ENCODE measurements at places on chromosomes 13 and 19.

DNA sequence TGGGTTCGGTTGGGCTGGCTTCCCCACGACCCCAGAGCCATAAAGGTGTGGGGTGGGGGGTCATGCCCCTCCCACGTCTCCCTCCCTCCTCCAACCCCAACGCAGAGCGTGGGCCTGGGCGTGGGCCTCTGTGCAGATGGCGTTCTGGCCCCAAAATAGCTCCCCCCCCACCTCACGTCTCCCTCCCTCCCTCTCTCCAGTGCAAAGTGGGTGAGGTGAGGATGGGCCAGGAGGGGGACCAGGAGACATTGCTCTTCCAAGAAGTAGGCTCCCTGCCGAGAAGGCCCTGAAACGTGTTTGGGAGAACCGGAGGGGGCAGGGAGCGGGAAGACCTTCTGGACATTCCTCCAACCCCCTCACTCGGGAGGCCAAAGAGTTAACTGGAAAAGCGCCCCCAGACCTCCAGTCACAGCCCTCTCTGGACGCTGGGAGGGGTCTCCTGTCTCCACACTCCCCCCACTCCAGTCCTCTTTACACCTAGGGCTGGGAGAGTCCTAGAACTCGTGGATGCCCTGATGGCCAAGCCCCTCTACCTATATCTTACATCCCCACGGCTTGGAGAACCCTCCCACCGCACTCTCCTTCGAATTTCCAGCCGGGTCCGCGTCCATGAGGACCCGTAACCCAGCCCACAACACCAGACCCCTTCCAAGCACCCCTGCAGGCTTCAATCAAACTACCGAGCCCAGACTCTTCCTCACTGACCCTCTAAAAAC is 855 bp downstream of the UNC13A start:
- no peak for DNase-seq

- no peak for DNase-seq
Observed at GRCh38 chr13:111866731-111867245, 200.2 kb upstream of the SOX1 start.

GRCh38 chr19:18434411-18435175 is 3.3 kb downstream of the ISYNA1 start:
- no peak for DNase-seq

- no peak for DNase-seq
Observed at GRCh38 chr19:10685210-10685609, 16.0 kb upstream of the QTRT1 start.

DNA sequence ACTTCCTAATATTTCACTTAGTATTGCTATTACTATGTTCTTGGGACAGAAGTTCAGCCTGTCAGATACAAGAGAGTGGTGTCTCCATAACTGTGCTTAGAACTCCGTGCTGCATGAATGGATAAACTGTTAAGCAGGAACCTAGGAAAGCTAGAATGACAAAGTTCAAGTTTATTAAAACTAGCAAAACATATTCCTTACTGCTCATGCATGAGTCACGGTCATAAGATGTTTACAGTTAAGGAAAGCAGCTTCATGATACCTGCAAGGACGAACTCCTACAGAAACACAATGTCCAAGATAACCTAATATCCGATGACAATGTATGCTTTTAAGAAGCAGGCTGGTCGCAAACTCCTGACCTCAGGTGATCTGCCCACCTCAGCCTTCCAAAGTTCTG is 6.0 kb upstream of the ZNF765 start:
- DNase-seq: no peak

GRCh38 chr13:83804356-83804962 is 77.8 kb downstream of the SLITRK1 start:
- no peak for DNase-seq

DNA sequence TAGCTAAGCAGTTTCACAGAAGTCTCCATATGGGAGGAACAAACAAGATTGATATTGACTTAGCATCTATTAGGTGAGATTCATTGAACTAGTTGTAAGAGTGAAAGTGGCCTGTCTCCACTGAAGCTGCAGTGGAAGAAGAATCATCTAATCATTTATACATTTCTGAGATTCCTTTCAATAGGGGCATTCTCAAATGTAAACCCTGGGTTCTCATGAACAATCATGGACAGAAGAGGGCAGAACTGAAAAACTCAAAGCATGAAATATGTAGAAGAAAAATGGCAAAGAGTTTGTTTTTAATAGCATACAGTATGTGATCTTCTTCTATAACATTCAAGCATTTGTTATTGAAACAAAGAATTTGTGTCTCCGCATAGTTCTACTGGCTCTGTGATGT is 17.6 kb upstream of the POSTN start:
- DNase-seq: no peak

DNA sequence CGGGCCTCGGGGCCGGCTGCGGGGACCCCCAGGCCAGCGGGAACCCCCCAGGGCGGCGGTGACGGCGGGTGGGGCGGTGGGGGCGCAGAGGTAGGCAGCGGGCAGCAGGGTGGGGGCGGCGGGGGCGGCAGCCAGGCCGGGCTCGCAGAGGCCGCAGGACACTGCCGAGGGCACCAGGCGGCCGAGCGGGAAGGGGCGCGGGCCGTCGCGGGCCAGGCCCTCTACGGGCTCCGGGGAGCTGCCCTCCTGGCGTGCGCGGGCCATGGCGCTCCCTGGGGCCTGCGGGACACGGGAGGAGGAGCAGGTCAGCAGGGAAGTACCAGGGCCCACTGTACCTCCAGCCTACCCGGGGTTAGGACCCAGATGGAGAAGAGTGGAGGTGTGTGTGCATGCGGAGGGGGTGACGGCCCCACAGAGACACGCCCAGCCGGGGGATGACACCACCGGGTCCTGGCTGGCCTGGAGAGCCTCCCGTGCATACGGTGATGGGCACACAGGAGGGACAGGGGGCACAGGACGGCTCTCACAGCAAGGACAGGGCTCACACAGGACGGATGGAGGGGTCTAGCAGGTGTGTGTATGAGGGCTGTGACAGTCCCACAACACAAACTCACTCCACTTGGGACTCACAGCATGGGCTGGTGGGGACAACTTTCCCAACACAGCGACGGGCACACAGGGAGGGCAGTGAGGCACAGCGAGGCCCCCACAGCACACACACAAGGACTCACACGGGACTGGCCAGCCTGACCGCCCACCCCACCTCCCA is 2.6 kb downstream of the BBC3 start:
- DNase-seq: peak; percentile 46

- DNase-seq: no peak
Observed at GRCh38 chr13:97654236-97654635, 220.3 kb downstream of the RAP2A start.

DNA sequence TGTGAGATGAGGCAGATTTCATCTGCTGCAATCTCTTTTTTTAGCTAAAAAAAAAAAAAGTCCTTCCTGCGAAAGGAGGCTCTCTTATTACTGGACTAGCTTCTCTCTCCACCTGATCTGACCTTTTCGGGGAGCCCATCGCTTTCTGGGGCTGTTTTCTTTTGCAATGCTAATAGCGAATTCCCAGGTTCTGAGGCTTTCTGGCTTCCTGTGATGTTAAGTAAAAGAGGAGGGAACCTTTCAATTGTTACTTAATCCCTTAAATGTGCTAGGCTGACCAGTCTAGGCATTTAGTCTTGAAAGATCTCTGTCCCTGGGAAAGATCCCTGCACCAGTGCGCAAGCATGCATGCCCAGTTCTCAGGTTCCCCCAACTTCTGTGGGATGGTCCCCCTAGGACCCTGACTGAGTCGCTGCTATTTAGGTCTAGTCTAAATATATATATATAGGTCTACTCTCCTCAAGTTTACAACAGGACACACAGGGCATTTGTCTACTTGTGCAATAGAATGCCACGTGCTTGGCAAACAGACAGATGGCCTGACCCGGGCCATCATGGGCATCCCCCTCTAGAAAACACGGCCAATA is 224.7 kb downstream of the ZNF536 start:
- DNase-seq: no peak

- DNase-seq: no peak
Observed at GRCh38 chr13:29587645-29588044, 7.8 kb downstream of the SLC7A1 start.

DNA sequence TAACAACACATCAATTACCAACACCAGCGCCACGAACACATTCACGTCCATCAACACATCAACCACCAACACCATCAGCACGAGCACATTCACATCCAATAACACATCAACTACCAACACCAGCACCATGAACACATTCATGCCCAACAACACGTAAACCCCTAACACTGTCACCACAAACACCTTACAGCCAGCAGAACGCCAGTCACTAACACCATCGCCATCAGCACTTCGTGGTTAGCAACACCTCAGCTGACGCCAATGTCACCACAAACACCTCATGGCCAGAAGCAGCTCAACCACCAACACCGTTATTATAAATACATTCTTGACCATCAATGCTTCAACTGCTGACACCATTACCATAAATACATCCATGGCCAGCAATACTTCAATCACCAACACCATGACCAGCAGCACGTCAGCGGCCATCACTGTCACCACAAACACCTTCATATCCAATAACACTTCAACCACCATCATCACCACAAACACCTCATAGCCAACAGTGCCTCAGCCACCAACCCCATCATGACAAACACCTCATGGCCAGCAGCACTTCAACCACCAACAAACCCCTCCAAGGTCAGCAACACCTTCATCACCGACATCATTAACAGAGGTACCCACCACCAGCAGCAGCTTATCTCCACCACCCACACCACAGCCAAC is 9.4 kb downstream of the FCER2 start:
- no peak for DNase-seq

- DNase-seq: no peak
Observed at GRCh38 chr19:24159707-24160106, 72.7 kb downstream of the ZNF254 start.

DNA sequence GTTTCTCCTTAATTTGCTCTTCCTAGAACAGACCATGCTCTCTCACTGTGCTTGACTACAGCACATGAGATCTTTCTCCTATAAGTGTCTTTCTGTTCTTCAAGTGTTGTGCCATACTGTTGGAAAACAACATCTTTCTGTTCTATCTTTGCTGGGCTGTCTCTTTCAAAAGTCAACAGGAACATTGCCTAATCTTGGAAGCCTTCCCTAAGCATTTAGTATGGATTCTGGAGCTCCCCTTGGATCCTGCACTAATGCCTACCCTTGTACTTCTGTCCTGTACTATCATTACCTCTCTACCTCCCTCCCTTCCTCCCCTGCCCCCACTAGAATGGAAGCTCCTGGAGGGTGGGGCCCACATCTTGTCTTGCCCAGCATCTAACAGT is 26.8 kb downstream of the STARD13 start:
- DNase-seq: peak; percentile 45

DNA sequence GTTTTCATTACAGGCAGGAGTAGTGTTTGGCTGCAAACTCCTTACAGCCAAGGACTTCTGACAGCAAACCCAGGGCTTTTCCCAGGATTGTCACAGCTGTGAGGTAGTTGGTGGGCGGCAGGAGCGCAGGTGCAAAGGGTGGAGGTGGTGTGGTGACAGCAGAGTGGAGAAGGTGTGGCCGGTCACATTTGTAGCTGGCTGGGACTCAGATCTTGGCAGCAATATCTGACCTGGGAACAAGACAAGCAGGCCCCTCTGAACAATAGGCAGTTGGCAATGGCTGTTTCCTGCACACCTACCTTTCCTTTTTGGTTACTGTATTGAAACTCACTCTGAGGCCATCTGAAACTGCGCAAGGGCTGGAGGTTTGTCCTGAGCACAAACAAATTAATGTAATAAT is 327.3 kb downstream of the COG6 start:
- DNase-seq: no peak

GRCh38 chr19:30529876-30530275 is 157.7 kb downstream of the ZNF536 start:
- no peak for DNase-seq

- DNase-seq: peak; percentile 80
Observed at GRCh38 chr13:29369060-29369743, 226.3 kb downstream of the SLC7A1 start.

GRCh38 chr13:114225610-114226009 is 9.1 kb upstream of the CDC16 start:
- DNase-seq: no peak

DNA sequence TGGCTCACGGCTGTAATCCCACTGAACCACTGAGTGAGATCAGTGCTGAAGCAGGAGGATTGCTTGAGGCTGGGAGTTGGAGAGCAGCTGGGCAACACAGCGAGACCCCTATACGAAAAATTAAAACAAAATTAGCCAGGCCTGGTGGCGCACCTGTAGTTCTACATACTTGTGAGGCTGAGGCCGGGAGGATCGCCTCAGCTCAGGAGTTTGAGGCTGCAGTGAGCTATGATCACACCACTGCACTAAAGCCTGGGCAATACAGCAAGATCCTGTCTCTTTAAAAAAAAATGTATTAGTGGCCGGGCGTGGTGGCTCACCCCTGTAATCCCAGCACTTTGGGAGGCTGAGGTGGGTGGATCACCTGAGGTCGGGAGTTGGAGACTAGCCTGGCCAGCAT is 6.3 kb upstream of the SELENOV start:
- no peak for DNase-seq

- peak; percentile 59 for DNase-seq
Observed at GRCh38 chr13:44212633-44213396, 160.8 kb upstream of the SERP2 start.

- DNase-seq: no peak
Observed at GRCh38 chr13:113897161-113897560, 33.3 kb upstream of the GAS6 start.

DNA sequence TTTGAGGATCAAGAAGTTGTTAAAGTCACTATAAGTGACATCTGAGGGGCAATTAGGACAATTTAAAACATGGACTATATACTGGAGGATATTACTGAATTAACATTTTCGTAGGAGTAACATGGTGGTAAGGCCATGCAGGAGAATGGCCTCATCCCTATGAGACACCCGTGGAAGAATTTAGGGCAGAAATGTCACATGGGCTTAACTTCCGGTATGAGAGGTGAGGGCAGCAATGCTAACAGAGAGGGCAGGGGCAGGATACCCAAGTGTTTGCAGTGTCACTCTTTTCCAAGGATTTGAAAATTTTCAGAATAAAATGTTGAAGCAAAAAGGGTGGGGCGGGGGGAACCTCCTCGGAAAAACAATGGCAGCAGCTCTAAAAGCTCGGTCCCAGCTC is 23.6 kb downstream of the RANBP3 start:
- DNase-seq: no peak

GRCh38 chr19:9474975-9475374 is 23.4 kb downstream of the ZNF560 start:
- no peak for DNase-seq

- DNase-seq: no peak
Observed at GRCh38 chr13:98549728-98550317, 27.1 kb downstream of the STK24 start.

GRCh38 chr13:84358601-84359000 is 476.3 kb upstream of the SLITRK1 start:
- no peak for DNase-seq
